ENCODE measurements at places on chromosomes 1 and 21.

- DNase-seq = no peak
Measured at GRCh38 chr1:74713849-74714248, 19.0 kb downstream of the CRYZ start.

GRCh38 chr1:41790351-41790750 lies 128.4 kb downstream of the HIVEP3 start:
- DNase-seq = no peak

- DNase-seq = no peak
Measured at GRCh38 chr1:23575226-23575810, 16.0 kb upstream of the ID3 start.

DNA sequence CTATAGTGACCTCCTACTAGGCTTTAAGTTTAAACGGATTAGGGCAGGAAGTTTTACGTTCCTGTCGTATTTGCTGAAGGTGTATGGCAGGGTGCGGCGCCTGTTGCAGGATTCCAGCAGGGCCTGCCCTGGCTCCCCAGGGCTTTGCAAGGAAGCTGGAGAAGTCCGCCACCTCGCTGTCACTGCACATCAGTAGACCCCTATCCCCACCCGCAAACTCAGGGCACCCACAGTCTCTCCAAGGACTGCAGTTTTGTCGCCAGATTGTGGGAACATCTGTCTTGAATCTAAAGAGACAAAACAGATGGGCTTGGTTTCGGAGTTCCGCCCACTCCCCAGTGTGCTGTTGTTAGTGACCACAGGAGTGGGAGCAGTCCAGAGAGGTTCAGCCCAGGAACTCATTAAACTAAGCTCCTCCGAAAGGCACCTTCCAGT lies 110.8 kb downstream of the CDC7 start:
- peak; percentile 67 for DNase-seq

DNA sequence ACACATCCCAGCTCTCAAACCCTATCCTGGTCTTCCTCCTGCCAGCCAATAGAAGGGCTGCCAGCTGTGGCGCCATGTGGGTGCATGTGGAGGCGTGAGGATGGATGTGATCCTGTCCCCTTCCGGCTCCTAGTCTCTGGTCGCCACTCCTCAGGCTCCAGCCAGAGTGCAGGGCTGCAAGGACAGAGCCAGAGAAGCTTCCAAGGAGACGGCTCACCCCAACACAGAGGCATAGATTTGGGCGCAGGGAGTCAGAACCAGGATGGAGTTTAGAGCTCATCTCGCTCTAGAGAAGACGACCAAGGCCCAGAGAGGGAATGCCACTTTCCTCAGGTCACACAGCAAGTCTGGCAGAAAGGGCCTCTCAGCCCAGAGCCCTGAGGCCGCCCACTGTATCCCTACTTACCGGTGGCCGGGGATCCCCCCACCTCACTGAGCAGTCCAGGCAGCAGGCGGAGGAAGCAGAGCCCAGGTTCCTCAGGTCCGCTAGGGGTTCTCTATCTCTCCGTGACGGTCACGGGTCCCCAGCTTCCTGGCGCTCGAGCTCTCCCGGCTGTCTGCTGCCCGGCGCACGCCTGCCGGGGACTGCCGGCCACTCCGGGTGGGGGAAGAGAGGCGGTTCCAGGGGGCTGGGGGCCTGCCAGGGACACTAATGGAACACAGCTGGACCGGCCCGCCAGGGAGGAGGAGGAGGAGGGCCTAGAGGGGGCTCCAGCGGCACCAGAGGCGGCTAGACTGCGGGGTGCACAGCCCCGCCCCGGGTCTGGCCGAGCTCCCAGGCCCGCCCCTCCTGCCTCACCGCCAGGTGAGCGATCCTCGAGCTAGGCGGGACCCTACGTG lies at the start of gene COL16A1:
COL16A1 (minus strand) TSS at position 587 of the 840 bp plus-strand sequence. CDS start 1,824 bp downstream, outside the sequence.
- no peak for DNase-seq

GRCh38 chr1:230642263-230642959 lies at the start of gene COG2:
Gene COG2, plus strand, starts transcription at chr1:230642481. Its CDS starts 126 bp downstream, at chr1:230642607.
- peak; percentile 96 for DNase-seq

- no peak for DNase-seq
Measured at GRCh38 chr1:13842497-13842896, 142.5 kb downstream of the PRDM2 start.

GRCh38 chr1:24641646-24642151 lies 1.4 kb upstream of the SRRM1 start:
- DNase-seq = peak; percentile 70

GRCh38 chr1:157156058-157156541 lies 17.9 kb upstream of the ETV3 start:
- peak; percentile 83 for DNase-seq

DNA sequence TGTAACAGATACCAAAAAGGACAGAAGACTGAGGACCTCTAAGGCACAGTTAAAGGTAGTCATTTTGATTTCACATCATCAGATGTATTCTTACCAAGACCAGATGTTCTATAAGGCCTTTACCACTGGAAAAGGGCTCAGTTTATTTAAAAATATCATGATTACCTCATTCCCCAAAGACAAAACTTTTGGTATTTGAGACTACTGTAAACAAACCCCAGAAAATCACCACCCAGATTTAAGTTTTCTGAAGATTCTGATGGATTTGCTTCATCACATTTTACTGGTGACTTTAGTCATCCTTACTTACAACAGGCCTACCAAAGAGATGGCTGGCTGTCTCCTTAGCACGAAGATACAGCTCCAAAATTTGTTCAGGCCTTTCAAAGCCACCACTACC lies 8.3 kb downstream of the ENAH start:
- DNase-seq = no peak

DNA sequence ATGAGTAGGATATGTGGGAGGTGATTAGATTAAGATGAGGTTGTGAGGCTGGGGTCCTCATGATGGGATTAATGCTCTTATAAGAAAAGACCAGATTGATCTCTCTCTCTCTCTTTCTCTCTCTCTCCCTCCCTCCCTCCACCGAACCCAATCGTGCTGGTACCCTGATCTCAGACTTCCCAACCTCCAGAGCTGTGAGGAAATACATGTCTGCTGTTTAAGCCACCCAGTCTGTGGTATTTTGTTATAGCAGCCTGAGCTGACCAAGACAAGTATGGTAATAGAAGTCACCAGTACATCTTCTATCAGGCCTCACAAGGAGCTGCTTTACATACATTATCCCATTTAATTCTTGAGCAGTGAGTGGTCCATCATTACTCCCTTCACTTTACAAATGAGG lies 149.8 kb downstream of the RUNX1 start:
- DNase-seq = no peak

- no peak for DNase-seq
Measured at GRCh38 chr1:220914283-220915116, 35.3 kb downstream of the HLX start.

DNA sequence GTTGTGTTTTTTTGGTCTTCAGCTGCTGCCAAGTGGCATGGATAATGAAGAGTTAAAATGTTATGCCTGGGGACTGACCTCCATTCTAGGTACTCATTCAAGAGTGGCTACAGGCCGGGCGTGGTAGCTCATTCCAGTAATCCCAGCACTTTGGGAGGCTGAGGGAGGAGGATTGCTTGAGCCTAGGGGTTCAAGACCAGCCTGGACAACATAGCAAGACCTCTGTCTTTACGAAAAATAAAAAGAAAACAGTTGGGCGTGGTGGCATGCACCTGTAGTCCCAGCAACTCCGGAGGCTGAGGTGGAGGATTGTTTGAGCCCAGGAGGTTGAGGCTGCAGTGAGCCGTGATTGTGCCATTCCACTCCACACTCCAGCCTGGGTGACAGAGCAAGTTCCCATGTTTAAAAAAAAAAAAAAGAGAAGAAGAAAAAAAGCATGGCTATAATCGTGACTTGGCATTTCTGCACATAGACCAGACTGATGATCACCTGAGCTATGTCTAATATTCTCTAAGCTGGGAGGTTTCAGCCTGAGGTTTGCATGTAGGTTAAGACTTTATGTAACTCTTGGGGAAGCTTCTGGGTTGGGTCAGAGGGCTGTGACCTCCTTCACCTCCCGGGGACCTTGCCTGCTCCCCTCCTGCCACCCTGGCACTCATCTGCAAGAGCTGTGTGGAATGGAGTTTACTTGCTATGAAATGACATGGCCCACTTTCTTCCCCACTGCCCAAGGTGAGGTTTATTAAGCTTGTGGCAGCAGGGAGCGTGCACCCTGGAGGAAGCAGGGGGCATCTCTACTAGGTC lies 51.3 kb downstream of the DHRS3 start:
- no peak for DNase-seq

- no peak for DNase-seq
Measured at GRCh38 chr1:64046243-64046642, 157.2 kb upstream of the UBE2U start.

DNA sequence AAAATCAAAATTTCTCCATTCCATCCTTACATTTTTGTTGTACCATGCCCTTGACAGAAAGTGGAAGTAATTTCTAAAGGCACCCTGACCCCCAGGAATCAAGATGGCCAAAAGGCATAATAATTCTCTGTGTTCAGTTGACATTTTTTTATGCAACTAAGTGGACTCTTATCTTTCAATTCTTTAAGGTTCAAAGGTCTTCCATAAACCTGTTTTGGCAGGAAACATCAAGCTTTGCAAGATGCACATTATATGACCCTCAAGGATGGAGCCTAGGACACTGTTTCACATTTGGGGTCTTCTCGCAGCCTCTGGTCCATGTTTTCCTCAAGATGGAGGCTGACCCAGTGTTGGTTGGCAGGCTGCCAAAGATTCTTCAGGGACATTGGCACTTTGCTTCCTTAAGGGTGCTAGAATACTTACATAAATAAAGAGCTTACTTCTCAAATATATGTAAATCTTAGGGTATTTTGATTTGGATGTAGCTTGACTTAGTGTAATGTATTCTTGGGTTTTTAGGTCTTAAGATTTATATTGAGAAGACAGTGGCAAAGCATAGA lies 48.0 kb upstream of the COG2 start:
- DNase-seq = no peak

- no peak for DNase-seq
Measured at GRCh38 chr1:101006553-101006952, 19.0 kb downstream of the DPH5 start.

DNA sequence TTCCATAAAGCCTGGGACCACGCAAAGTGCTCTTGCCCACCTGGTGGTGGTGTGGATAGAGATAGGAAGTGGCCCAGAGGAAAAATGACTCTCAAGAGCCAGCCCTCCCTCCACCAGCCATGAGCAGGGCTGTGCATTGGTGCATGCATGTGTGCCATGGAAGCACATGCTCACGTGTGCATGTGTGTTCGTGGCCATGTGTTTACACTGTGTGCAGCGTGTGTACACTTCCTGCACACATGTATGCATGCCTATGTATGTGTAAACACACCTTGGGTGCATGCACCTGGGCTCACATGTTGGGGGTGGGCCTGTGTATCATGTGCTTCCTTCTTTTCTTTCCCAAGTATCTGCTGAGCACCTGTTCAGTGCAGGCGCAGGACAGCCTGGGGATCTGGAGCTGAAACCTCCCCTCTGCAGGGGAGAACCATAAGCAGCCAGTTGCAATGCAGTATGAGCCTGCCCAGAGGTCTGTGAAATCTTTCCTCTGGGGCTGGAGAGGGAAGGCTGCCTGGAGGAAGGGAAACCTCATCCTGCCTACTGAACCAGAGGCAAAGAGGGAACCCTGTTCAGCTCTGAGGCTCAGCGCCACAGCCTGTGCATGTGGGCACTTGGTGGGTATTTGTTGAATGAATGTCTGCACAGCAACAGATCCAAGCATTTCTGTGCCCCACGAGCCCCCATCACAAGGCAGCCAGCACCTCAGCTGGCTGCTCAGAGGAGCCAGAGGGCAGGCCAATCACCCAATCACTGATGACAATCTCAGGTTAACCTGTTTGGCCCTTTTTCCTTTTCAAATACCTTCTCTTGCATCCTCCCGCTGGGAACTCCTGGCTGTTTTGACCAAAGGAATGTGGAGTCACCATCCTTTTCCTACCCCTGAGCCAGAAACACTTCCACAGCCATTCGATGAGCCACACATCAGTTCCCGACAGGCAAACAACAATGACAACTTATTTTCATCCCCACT lies 327.0 kb downstream of the NPHP4 start:
- no peak for DNase-seq
